ENCODE measurements at places on chromosomes 13 and 19. TPM values are rescaled to one million over a fixed set of nuclear protein-coding genes. Genes with fewer than 3 reads are reported as not detected.

Gene IZUMO2
- not detected for total RNA-seq

Gene SLC25A41
- total RNA-seq: 0.11 TPM

Gene PINLYP
- 3.8 TPM for total RNA-seq

Gene CDX2
- not detected for total RNA-seq

Gene CNMD
- 0.13 TPM for total RNA-seq

Gene CBARP
- 3.6 TPM for total RNA-seq

Gene KCTD4
- 4.3 TPM for total RNA-seq

Gene FBN3
- not detected for total RNA-seq

Gene AP1M2
- not detected for total RNA-seq

Gene GAPDHS
- not detected for total RNA-seq

Gene CLEC17A
- not detected for total RNA-seq

Gene ACER1
- total RNA-seq: not detected

Gene TRPC4
- not detected for total RNA-seq

Gene IFI30
- total RNA-seq: 11.3 TPM

All from articular chondrocyte of knee joint (primary cell).